ENCODE measurements at places on chromosomes 13 and 19.

DNA sequence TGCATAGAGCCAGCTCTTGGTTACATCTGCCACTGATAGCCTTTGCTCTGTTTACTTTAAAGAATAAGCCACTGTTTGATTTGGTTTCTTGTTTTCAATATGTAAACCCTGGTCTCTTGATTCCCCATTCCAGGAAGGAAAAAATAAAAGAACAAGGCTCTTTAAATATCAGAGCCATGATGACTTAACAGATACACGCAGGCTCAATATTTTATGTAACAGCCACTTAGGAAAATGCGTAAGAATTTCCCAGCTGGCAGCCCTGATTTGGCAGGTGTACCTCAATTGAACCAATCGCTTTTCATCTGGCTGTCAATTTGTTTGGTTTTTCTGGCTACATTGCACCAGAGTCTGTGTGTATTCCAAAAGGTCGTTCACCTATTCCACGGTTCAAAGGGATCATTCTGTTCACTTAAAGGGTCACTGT lies 65.6 kb downstream of the IRS2 start:
- DNase-seq = no peak

GRCh38 chr19:32895384-32895783 lies 25.8 kb upstream of the SLC7A9 start:
- DNase-seq = no peak

DNA sequence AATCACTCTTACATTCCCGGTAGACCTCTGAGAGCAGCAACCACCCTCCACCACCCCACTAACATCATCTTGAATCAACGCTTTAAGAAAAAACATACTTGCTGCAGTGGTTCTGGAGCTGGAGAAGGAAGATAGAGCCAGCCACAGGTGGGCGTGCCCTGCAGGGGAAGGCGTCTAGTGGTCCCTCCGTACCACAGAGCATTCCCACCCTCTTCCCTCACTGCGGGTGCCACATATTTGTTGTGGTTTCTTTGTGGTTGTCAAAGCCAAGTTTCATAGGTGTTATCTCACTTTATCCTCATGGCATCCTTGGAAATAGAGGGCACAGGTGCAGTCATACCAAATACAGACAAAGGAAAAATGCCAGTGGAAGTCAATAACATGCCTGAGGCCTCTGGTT lies 22.2 kb downstream of the COL4A2 start:
- no peak for DNase-seq

- DNase-seq = peak; percentile 78
Observed at GRCh38 chr13:42964761-42965161, 27.3 kb downstream of the EPSTI1 start.

DNA sequence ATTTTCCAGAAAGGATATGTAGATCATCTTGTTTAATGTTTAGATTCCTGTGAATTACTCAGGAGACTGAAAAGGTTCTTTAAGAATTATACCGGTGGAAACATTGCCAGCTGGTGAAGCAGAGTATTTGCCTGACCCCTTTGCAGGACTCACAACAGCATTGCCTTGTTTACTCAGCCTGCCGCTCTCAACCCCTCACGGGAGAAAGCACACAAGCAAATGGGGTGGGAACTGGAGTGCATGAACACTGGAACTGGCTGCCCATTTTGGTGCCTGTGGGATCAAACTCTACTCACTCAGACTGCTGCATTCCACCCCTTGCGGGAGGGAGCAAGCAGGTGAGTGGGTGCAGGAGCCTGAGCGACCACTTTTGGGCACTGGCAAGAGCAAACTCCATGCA lies 804.7 kb upstream of the SLITRK1 start:
- DNase-seq = no peak

DNA sequence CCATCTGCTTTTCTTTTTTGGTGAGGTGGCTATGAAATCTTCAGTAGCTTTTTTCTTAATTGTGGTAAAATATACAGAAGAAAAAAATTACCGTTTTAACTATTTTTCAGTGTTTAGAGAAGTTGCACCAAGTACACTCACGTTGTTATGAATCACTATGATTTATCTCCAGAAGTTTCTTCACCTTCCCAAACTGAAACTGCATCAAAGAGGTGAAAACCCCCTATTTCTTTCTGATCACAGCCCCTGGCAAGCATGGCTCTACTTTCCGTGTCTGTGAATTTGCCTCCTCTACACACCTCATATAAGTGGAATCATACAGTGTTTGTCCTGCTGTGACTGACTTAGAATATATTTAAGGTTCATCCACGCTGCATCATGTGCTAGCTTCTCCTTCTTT lies 15.6 kb upstream of the SIGLEC10 start:
- no peak for DNase-seq

DNA sequence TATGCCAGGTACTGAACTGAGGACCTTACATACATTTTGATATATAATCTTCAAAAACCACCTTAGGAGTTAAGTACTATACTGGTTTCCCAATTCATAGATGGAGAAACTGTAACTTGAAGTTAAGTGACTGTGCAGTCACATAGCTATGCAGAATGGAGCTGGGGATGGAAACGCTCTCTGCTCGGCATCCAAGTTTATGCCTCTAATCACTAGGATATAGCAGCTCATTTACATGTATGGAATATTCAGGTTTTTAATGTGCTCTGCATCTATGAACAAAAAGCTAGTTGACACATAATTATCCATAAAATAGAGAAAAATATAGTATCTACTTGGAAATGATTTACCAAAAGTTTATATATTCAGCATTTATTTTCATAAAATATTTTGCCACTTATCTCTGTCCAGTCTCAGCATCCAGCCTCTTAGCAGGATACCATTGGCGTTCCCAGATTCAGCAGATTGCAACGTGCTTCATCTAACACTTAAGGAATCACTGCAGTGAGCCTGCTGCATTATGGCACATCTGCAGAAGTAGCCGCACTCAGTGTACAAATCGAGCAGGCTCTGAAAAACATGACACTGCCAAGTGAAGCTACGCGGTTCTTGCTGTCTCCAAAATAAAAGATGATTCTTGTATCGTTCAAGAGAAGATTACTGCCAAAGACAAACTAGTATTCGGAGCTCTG lies 70.4 kb downstream of the MRPL57 start:
- DNase-seq = no peak

GRCh38 chr13:36766295-36766694 lies 52.7 kb upstream of the RFXAP start:
- DNase-seq = peak; percentile 80

- DNase-seq = peak; percentile 100
Observed at GRCh38 chr19:17266975-17267788, at the start of gene BABAM1. Gene BABAM1 (plus strand): TSS chr19:17267443. CDS start chr19:17268807, 1,364 bp downstream.

- DNase-seq = no peak
Observed at GRCh38 chr13:42454749-42455148, 119.2 kb upstream of the TNFSF11 start.

- DNase-seq = no peak
Observed at GRCh38 chr13:75661443-75661842, 25.3 kb downstream of the LMO7 start.

- no peak for DNase-seq
Observed at GRCh38 chr19:45047188-45047797, 8.4 kb downstream of the CLASRP start.

- DNase-seq = peak; percentile 97
Observed at GRCh38 chr13:106376401-106377112, 158.9 kb downstream of the EFNB2 start.

GRCh38 chr13:26529441-26529840 lies 28.0 kb upstream of the WASF3 start:
- DNase-seq = peak; percentile 56

DNA sequence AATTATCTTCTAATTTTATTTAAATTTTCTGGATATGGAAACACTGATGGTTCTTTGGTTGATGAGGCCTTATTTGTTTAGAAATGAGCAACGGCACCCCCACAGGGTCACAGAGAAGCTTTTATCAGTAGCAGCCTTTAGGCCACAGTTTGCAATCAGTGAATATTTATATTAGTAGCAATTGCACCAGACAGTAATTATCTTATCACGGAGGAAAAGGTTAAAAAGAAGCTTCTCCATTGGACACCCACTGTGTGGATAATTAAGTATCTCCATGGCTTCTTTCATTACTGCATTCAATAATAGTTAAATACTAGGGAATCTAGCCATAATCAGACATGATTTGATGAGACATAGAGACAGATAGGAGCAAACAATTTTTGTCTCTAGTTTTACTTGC lies 2099.2 kb upstream of the PCDH20 start:
- no peak for DNase-seq

Measured in fibroblast of skin of right biceps (primary cell).